ENCODE measurements at places on chromosomes 4 and X.

- DNase-seq: no peak
Measured at GRCh38 chr4:30258949-30259348, 461.2 kb upstream of the PCDH7 start.

GRCh38 chrX:153828723-153829548 is 1.4 kb downstream of the PDZD4 start:
- no peak for DNase-seq

GRCh38 chr4:67549123-67549522 is 3.8 kb upstream of the CENPC start:
- no peak for DNase-seq

DNA sequence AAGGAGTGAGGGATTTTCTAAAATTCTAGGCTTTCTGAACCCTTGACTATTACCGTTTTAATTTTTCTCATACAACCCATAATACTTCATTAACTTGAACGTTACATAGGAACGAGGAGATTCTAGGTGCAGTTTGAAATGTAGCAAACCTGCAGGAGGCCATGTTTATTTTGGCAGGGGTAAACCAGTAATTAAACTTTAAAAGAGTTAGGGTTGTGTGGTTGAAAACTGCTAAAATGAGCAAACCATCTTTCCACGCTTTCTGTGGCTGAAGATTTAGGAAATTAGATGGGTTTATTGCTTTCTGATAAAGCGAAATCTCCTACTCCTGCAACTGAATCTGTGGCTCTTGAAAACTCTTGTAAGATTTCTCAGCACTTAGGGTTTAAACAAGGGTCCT is 1.7 kb downstream of the PHEX start:
- DNase-seq: no peak

DNA sequence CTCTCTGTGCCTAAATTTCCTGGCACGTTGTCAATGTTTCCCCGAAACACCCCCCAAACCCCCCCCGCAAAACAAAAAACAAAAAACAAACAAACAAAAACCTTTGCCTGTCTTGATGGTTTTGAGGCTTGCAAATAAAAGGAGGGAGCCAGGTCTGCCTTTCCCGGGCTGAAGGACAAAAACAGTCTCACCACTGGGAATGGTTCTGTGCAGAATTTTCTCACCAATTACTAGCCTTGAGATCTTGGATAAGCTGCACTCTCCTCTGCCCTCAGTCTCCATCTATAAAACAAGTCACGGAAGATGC is 15.5 kb downstream of the NKX3-2 start:
- DNase-seq: no peak

DNA sequence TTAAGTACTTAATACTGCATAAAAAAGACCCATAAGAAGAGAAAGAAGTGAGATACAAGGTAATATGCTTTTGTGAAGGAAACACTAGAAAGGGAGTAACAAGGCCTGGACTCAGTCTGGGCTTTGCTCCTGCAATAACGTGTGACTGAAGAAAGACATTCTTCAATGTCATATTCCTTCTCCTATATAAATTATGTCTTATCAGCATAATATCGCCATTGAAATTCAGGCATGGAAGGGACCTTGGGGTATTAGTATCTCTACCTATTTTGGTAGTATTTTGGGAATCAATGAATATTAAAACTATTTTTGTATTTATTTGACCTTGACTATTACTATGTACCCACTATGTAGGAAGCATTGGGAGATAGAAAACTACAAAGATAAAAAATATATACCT is 62.2 kb upstream of the GIMD1 start:
- DNase-seq: no peak

GRCh38 chrX:41671082-41671481 is 17.7 kb upstream of the GPR34 start:
- DNase-seq: no peak

DNA sequence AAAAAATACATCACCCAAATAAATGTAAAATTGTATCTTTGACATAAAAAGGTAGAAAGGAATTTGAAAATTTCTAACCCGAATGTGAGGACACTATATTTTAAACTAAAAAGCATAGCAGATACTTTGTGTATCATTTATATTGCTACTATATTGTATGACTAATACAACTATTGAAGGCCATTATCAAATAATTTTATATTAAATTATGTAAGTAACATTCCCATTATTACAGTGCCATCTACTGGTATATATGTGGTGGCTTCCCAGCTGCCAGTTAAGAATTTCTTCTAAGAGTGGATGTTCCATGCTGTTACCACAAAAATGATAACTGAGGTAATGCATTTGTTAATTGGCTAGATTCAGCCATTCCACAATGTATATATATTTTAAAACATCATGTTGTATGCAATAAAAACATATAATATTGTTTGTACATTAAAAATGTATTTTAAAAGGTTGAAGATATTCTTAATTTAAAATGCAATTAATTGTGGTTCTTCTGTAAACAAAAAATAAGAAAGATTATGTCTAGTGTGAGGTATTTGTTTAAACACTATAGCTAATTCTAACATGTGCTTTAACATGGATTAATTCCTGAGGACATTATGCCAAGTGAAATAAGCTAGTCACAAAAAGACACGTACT is 65.3 kb downstream of the EGF start:
- DNase-seq: peak; percentile 18

DNA sequence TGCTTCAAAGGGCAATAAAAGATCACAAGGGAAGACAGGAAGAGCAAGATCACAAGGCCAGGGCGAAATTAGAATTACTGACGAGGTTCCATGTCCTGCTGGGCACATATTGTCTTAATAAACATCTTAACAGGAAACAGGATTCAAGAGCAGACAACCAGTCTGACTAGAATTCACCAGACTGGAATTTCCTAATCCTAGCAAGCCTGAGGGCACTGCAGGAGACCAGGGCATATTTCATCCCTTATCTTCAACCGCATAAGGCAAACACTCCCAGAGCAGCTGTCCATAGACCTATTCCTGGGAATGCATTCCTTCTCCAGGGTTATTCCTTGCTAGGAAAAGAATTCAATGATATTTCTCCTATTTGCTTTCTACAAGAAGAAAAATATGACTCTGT is 12.4 kb upstream of the TDO2 start:
- DNase-seq: no peak

All from globus pallidus (tissue), 1 donor.